ENCODE measurements at places on chromosomes 13 and 19.

DNA sequence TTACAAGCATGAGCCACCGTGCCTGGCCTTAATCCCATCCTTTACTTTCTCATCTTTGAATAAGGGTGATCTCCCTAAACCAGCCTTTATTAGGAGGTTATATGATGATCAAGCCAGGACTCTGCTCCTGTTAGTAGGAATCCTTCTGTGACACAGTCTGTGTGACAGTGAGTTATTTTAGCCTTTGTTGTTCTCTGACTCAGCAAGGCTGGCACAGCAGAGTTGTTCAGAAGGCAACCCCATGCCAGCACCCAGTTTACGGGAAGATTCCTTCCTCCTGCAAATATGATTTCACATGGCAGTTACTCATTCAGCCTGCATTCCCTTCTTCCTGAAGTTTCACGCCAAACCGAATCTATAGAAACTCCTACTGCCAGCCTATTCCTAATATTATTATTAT is 10.5 kb upstream of the MIER2 start:
- no peak for DNase-seq

DNA sequence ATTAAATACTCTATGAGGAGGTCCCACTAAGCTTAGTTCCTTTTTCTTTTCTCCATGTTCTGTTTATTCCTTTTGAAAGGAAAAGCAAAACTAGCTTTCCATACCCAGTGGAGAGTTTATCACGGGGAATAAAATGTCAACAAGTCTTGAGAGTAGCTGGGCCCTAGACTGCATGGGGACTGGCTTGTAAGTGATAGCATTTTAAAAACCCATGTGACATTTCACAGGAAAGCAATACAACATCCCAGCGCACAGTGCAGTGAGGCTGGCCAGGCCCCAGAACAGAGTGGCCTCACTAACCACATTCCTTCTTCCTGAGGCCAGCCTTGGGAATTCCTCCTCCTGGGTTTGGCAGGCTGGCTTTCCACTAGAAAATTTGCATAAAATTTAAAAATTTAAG is 149.8 kb downstream of the DLEU7 start:
- DNase-seq: no peak

- no peak for DNase-seq
Measured at GRCh38 chr19:5892772-5893275, 10.8 kb downstream of the NDUFA11 start.

DNA sequence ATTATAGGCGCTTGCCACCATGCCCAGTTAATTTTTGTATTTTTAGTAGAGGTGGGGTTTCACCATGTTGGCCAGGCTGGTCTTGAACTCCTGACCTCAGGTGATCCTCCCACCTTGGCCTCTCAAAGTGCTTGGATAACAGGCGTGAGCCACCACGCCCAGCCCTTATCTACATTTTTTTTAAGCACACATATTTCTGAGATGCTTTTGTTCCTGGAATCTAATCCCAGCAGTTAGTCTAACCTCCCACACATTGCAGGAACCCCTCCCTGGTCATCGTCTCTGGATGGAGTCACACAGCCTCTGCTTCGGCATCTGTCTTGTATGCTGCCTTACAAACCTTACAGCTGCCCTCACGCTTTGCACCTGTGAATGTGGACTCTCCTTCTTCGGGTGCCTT is 15.1 kb upstream of the KATNAL1 start:
- no peak for DNase-seq

GRCh38 chr13:25616674-25617073 is 244.9 kb downstream of the ATP8A2 start:
- no peak for DNase-seq
